EH (cell line): ENCODE measurements at places on chromosomes 11 and 22.

DNA sequence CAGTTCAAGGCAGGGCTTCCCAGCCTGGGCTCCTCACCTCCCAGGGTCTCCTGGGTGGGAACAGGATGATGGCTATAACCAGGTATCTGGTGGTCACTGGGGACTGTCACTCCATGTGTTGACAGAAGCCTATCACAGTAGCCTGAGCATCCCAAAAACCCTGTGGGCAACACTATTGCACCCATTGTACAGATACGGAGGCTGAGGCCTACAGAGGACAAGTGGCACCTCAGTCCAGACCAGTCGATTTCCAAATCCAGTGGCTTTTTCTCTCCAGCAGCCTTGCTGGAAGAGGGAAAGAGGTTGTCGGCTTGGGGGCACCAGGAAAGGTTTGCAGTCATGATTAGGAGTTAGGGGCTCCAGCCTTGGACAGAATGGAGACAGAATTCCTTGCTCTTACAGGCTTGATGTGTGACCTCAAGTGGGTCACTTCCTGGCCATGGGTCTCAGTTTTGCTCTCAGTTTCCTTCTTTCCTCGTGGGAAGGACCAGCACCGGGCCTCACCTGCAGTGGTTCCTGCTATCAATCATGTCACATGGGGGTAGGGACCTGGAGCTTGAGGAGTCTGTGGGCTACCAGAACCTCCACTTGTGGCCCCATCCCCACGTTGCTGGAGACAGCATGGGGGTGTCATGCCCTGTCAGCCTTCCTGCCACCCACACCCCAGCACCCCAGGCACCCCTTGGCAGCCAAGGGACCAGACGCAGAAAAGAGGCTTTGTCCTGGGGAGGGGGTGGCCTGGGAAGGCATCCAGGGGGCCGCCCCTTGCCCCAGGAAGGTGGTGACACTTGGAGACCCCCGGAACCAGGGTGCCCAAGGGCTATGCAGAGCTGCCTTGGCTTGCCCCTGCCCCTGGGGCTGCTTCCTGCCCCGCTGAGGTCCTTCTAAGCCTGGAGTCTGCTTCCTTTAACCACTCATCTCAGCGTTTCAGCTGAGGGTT, 2.1 kb downstream of the EMID1 start:
- no peak for DNase-seq

GRCh38 chr11:12189543-12190235, 79.3 kb downstream of the MICAL2 start:
- DNase-seq, result no peak

- DNase-seq, result peak; percentile 99
Observed at GRCh38 chr11:12900496-12900895, 108.6 kb upstream of the RASSF10 start.

- no peak for DNase-seq
Observed at GRCh38 chr11:85699957-85700741, 14.2 kb upstream of the CCDC89 start.

DNA sequence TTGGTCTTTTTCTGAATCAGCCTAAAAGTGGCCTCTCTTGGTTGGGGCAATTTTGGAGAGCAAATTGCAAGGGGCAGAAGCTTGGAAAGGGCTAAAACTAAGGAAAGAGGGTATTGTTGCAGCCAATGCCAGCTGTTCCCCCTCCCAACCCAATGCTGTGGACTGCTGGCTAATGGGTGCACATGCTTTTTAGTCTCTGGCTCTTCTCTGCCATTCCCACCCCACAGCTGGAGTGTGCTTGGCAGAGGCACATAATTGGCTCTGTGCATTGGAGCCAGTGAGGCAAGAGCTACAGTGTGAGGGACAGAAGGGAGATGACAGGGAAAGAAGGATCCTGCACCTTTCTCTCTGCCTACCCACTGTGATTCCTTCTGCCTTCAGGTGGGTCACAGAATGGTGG, 140.0 kb downstream of the NECTIN1 start:
- no peak for DNase-seq

DNA sequence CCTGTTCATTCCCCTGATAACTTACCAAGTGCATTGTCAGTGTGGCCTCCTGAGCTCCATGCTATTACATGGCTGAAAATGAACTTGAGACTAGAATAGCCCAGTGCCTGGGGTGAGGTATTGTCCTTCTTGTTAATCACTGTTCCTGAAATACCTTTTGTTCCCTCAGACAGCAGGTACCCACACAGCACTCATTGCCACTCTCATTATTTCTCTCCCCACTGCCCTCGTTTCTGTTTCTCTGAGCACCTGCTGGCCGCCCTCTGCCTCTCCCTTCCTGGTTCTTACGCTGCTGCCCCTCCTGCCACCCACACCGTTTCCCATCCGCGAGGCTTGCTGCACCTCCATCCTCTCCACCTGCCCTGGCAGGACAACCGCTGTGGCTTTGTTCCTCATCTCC, 36.9 kb upstream of the RAB1B start:
- DNase-seq, result no peak

GRCh38 chr22:44824271-44824670, 71.9 kb downstream of the ARHGAP8 start:
- DNase-seq, result no peak

GRCh38 chr22:19050117-19050516, 72.1 kb downstream of the DGCR2 start:
- no peak for DNase-seq

DNA sequence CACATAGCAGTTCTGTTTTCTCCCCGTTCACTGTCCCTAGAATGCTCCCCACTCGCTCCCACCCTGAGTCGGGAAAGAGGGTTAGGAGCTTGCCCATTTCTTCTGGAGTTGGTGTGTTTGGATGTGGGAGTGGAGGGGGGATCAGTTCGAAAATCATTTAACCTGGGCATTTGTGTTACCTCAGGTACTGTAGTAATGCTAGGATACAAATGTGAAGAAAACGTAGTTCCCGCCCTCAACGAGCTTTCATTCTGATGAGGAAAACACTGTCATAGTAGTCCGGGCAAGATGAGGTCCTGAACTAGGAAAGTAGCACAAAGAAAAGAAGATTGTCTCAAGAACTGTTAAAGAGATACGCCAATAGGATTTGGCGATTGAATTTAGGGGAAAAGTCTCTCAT, 539 bp downstream of the SDHD start:
- no peak for DNase-seq

DNA sequence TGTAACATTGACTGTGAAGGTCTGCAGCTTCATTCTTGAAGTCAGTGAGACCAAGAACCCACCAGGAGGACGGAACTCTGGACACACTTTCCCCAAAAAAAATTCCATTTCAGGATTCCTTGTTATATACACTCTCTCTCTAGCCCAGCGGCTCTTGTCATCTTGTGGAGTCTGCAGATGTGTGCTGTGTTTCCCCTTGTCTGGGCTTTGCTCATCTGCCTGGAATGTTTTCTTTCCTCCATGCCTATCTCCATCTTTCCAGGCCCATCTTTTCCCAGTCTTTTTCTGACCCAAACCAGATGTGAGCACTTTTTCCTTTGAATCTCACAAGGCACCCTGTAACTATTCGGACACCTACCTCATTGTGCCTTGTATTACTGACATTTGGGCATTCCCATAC, 5.1 kb upstream of the DRG1 start:
- DNase-seq, result peak; percentile 77

GRCh38 chr11:68927280-68928135, 23.8 kb downstream of the IGHMBP2 start:
- no peak for DNase-seq

GRCh38 chr11:119103793-119104192, 2.1 kb upstream of the DPAGT1 start:
- peak; percentile 13 for DNase-seq

GRCh38 chr11:326842-327580, 6.4 kb upstream of the IFITM3 start:
- DNase-seq, result peak; percentile 49

DNA sequence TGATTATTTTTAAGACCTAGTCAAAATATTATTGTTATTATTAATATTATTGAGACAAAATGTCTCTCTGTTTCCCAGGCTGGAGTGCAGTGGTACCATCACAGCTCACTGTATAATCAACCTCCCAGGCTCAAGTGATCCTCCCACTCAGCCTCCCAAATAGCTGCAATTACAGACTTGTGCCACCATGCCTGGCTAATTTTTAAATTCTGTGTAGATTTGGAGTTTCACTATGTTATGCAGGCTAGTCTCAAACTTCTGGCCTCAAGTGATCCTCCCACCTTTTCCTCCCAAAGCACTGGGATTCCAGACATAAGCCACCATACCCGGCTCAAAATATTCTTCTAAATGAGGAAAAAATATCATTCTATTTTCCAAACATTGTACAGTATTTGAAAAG, 37.0 kb downstream of the SLC36A4 start:
- DNase-seq, result no peak

- DNase-seq, result no peak
Observed at GRCh38 chr11:68141246-68142027, 20.2 kb upstream of the CHKA start.

- peak; percentile 7 for DNase-seq
Observed at GRCh38 chr11:35943309-35943708, 553 bp upstream of the LDLRAD3 start.

- no peak for DNase-seq
Observed at GRCh38 chr22:40385036-40385782, 14.8 kb downstream of the SGSM3 start.

GRCh38 chr22:17890245-17890671, 116.0 kb upstream of the BID start:
- DNase-seq, result peak; percentile 37

DNA sequence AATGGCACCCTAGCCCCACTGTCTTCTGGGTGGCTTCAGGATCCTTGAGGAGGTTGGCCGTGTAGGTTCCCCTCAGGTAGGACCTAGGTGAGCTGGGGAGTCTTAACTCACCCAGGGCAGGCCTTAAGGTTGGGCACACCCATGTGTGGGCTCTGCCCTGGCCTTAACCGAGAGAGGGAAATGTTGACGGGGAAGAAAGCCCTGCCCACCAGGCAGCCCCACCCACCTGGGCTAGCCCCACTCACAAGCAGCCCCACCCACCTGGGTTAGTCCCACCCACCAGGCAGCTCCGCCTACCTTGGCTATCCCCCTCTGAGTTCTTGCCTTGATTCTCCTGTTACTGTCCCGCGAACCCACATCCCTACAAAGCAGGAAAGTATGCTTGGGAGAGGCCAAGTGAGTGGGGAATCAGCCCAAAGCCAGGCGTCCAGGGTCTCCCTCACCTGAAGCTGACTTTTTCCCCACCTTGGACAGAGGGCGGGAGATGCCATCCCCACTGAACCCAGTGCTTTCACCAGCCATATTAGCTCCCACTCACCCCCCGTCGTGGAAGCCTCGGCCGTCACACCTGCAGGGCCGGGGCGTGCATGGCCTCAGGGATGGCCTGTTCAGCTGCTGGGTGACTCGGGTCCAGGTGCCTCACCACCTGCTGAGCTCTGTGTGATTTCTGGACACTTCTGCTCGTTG, at the start of gene MYEOV:
Gene MYEOV, plus strand, starts transcription at position 337 of the 687 bp plus-strand sequence. CDS start 1,200 bp downstream, outside the sequence.
- peak; percentile 49 for DNase-seq

GRCh38 chr11:116224154-116224888, 548.5 kb downstream of the BUD13 start:
- DNase-seq, result peak; percentile 35
